ENCODE measurements at places on chromosomes 11 and 22.
A peak's percentile ranks its signal among the peaks of the same experiment; 100 is the strongest.

- no peak for DNase-seq
Observed at GRCh38 chr11:17012179-17012578, 2.0 kb downstream of the PLEKHA7 start.

DNA sequence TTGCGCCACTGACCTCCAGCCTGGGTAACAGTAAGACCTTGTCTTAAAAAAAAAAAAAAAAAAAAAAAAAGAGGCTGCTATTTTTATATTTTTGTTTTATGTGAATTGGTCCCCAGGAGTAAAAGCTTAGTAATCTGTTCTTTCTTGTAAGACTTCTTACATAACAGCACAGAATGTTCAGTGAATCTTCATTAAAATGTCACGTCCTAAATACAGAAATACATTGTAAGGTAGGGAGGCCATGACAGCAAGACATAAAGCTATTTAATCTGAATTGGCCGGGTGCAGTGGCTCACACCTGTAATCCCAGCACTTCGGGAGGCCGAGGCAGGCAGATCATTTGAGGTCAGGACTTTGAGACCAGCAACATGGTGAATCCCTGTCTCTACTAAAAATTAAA is 64.2 kb downstream of the BID start:
- DNase-seq: no peak

DNA sequence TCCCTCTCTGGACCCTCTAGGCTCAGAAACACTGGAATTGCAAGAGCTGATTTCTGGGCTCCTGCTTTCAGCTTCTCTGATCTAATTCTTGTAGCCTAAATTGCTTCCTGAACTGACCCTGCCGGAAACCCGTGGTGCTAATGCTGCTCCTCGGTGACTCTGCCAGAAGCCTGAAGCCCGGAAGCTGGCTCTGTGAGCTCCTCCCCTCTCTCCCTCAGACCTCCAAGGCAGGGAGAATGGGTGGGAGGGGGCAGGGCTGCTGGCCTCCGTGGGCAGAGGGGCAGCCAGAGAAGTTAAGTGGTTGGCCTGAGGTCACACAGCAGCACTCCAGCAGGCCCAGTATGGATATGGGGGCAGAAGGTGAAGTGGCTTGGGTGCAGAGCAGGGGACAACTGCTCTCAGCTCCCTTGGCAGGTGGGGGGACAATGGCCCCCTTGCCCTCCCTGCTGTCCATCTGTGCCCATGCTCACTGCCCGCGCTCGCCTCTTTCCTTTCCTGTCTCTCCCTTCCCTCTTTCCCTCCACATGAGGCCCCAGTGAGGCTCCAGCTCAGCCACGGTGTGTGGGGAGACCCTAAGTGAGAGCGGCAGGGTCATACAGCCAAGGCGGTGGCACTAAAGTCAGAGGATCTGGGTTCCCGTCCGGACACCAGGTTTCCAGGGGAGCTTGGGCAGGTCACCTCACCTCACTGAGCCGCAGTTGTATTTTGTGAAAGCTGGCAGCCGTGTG is 16.2 kb downstream of the CAPN5 start:
- no peak for DNase-seq

- no peak for DNase-seq
Observed at GRCh38 chr22:44375451-44375850, 62.7 kb upstream of the SHISAL1 start.

DNA sequence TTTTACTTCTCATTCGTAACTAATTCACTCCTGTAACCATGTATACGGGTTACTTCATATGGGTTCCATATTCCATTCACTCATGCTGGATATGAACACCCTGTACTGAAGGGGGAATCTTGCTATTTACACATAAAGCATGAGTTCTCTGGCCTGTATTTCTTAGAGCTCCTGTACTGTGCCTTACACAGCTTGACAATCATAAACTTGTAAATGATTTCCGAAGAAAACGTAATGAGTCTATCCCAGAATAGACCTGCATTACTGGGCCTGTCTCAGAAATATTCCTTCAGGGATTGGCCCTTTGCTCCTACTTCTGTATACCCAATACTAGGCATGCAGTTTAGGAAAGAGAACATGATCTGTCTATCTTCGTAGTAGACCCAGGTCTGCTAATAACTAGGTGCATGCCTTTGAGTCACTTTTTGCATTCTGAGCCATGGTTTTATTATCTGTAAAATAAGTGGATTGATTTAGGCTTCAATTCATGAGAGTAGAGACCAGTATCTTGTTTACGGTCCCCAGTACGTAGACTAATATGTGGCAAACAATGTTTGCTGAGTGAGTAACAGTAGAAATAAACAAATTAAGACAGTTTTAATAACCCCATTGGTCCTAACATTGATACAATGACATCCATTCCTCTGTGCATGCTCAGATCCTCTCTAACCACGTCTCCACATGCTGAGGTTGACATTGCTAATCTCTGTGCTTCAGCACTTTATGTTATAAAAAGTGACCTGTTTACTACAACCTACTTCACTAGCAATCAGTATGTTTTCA is 1.2 kb downstream of the CCDC34 start:
- no peak for DNase-seq

GRCh38 chr11:83047515-83048225 is 24.0 kb downstream of the RAB30 start:
- DNase-seq: no peak

DNA sequence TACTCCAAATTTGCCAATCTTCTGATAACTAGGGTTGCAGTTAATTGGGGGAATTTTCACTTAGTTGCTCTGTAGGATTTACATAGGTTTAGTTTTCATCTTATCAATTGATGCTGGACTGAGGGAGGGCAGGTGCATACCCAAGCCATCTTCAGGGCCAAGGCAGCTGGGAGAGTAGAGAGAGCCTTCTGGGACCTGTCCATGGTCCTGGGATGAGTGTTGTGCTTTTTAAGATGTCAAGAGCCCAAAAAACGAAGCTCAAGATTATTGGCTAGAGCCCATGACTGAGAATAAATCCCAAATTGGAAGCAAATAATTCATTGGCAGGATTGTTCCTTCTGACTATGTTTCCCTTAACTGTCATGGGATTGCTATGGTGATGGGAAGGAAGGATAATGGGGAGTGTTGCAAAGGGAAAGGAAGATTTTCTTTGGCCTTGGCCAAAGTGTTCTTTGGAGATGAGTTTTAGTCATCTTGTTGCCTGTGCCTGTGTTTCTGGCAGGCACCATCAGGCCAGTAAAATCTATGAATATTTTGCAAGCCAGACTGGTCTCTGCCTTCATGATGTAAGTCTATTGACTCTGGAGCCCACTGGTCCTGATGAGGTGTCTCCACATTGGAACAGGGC is 4.5 kb downstream of the SLC22A6 start:
- no peak for DNase-seq

DNA sequence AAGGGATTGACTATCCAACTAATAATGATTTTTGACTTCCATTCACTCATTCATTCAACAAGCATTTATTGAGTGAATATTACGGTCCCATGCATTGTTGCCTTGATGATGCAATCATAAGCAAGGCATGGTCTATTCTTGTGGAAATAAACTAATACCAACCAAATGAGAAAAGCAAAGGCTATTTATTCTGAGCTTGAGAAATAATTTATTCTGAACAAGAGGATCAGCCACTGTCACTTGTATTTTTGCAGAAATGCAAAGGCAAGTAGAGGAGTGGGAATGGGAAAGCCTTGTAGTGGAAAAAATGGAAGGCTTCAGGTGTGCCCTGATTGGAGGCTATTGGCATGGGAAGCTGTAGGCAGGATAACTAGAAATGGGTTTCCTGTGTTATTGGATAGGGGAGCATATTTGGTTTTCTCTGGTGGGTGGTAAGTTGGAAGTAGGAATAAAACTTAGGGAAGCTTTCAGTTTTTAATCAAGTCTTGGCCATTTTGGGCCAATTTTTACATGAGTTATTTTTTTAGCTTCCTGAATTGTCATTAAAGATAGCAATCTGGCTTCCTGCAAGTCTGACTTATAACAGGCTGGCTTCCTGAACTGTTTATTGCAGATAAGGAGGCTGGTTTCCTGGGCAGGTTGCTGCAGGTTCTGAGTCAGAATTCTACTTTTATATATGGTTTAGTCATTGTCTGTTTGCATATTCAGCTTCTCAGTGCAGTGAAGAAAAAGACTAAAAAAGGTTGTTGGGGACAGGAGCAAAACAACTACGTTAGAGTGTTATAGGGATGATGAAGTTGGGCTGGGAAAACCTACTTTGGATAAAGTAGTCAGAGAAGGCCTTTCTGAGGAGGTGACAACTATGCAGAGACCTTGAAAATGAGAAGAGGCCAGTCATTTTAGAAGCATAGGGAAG is 106.7 kb downstream of the APIP start:
- DNase-seq: no peak

DNA sequence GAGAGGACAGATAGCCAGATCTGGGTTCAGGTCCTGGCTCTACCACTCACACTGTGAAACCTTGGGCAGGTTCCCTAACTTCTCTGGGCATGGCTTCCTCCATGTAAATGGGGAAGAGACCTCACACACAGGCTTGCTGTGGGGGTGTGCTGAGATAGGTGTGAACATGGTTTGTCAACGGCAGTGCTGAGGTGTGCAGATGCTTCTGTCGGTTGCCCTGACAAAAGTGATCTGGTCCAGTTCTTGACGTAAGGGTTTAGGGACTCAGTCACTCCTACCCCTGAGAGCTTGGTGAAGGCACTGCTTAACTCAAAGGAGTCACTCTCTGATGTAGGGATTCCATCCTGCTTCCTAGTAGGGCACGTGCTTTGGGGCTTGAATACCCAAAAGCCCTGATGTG is 2.0 kb downstream of the C1QTNF4 start:
- no peak for DNase-seq

GRCh38 chr11:64742087-64742888 is 1.7 kb downstream of the RASGRP2 start:
- DNase-seq: peak; percentile 51

- no peak for DNase-seq
Observed at GRCh38 chr11:19394525-19395016, 153.8 kb upstream of the E2F8 start.

DNA sequence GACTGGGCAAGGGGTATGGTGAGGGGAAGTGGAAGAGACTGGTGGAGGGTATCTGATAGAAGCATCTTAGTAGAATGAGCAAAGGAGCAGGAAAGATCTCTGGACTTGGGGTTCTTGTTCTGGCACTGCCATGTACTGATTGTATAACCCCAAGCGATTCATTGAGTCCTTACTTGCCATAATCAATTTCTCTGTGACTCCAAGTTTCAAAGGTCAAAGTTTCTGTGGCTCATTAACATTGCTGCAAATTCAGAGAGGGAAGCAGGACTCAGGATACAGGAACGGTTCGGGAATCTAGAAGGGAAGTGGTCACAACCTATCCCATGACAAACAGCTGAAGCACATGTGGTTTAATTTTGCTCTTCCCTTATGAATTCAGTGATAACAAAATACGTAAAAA is 309 bp downstream of the OR51I2 start:
- DNase-seq: no peak

DNA sequence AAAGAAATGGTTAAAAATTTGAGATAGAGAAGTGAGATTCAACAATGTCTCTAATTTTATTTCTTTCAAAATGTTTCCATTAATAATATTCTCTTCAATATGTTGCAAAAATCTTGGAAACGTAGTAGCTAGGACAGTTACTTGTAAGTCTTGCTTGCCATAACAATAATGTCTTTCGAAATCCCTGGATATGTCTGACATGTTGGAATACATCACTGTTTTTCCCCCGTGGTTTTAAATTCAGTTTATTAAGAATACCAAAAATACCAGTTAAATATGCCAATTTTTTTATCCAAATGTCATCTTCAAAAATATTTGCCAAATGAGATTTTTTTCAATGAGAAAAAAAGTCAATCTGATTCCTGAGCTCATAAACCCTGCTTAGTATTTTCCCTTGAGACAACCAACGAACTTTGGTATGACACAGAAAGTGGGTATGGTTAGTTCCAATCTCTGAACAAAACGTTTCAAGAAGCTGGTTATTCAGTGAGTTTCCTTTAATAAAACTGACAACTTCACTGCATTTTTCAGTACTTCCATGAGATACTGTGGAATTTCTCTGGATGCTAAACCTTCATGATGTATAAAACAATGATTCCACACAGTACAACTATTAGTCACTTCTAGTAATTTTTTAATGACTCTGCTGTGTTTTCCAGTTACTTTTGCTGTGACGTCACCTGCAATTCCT is 36.7 kb upstream of the AMPD3 start:
- DNase-seq: no peak

- no peak for DNase-seq
Observed at GRCh38 chr11:124470561-124471227, 25.2 kb upstream of the OR8B8 start.

- no peak for DNase-seq
Observed at GRCh38 chr11:64869571-64870175, 8.7 kb downstream of the EHD1 start.

DNA sequence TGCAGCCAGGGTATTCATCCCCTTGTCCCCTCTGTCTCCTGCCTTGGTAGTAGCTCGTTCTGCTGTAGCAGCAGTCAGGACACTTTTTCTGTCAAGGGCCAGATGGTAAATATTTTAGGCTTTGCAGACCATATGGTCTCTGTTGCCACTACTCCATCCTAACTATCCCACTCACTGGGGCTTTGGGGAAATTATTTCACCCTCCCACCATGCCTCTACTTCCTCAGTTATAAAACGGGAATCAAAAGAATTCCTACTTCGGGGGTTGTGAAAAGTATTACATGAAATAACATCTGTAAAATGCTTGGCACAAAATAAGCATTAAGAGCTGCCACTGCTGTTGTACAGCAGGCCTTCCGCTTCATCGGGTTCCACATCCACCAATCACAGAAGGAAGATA is 89.9 kb upstream of the LDLRAD3 start:
- DNase-seq: no peak

- no peak for DNase-seq
Observed at GRCh38 chr11:1138097-1138496, 19.7 kb upstream of the MUC5AC start.

DNA sequence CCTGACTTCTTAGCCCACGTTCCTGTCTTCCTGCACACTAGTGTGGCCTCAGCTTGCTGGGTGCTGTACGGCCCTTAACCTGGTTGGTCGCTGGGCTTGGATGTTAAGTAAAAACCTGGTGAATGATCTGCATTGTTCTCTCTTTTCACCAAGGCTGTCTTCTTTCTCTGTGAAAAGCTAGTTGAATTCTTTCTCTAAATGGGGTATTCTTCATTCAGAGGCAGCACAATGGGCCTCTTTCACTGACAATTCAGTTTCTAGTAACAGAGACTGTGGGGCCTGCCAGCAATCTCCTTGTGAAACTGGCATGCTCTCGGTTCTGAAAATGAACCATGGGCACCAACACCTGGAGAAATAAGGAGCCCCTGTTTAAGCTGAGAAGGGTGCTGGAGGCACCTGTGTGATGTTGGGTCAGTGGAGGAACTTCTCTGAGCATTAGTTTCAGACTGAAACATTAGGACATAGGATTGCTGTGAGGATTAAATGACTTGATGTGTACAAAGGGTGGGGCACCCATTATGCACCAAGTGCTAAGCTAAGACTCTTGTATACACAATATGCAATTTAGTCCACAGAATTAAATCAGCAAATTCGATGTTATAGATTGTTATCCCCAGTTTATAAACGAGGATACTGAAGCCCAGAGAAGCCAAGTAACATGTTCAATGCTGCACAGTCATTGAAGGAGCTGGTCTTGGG is 33.1 kb upstream of the ELF5 start:
- no peak for DNase-seq

DNA sequence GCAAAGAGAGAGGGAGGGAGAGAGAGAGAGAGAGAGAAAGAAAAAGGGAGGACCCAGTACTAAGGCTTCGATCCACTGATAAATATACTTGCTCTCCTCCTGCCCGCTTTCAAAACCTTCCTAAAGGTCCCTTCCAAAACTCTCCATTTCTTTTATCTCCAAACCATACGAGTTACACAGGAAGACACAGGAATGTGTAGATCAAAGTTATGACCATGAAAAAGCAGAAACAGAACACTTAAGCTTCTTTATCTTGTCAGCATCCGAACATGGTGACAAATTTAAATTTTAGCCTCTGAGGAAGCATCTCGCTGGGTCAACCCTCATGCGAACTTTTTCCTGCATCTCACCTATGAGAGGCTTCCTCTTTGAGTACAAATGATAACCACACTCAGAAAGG is 29.2 kb upstream of the POGLUT3 start:
- DNase-seq: no peak
